ENCODE measurements at places on chromosomes 2 and 18.

- DNase-seq = no peak
Observed at GRCh38 chr18:50696436-50696835, 123.4 kb downstream of the MRO start.

DNA sequence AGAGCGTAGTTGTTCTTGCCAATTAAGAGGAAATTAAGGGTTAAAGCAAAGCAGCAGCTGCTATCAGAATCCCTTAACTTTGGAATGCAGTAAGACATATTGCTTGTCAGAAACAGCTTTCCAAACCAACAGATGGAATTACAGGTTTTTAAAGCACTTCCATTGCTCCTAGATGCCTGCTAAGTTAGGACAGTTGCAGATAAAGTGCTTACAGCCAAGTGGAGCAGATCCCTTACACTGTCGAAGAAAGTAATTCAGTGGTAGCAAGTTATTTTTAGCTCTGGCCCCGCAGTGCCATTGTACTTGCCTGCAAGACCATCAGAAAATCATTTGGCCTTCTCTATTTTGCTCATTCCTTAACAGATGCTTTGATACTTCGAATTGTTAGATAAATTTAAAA, 5.4 kb downstream of the PDK1 start:
- no peak for DNase-seq

DNA sequence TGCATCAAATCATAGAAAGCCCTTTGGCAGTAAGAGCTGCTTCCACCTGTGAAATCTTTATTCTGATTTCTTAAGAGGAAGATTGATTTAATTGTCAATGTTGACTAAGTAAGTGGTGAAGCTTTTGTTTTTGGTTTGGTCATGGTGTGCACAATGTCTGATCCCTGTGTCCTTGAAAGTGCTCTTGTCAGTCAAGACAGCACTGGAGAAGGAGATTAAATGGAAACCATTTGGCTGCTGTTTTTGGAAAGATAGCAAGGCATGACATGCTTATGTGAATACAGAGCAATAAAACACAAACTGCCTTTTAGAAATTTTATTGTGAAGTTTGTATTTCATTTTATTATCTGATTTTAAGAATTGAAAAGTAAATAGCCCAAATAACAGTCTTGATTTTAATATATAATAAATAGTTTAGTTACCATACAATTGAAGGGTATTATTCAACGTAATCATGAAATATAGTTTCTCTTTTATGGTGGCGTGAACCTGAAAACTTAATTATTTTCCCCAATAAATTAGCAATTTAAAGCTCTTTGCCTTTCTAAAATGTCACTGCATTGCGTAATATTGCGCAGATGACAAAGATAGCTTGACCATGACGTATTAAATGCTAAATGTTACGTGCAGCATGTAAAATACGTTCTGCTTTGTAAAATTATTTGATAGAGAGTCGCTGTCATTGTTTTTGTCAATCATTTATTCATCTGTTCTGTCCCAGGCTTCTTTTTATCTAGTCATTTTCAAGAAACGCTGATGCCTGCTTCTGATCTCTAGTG, 69.0 kb downstream of the GULP1 start:
- DNase-seq = no peak

GRCh38 chr2:156065912-156066311, 266.6 kb downstream of the NR4A2 start:
- no peak for DNase-seq

- DNase-seq = no peak
Observed at GRCh38 chr2:85644909-85645308, 23.1 kb downstream of the SFTPB start.

GRCh38 chr18:76565238-76566173, 70.5 kb upstream of the ZNF516 start:
- peak; percentile 77 for DNase-seq

- DNase-seq = no peak
Observed at GRCh38 chr18:23357996-23358594, 95.0 kb upstream of the RIOK3 start.
